ENCODE measurements at places on chromosomes 16 and 17.

GRCh38 chr17:17985555-17985954 lies 12.9 kb downstream of the DRC3 start:
- no peak for DNase-seq

GRCh38 chr16:64933885-64934284 lies 188.0 kb downstream of the CDH11 start:
- no peak for DNase-seq

GRCh38 chr17:49629447-49629846 lies 48.5 kb downstream of the SPOP start:
- DNase-seq, result no peak

GRCh38 chr17:52147872-52148271 lies 10.6 kb downstream of the CA10 start:
- no peak for DNase-seq

DNA sequence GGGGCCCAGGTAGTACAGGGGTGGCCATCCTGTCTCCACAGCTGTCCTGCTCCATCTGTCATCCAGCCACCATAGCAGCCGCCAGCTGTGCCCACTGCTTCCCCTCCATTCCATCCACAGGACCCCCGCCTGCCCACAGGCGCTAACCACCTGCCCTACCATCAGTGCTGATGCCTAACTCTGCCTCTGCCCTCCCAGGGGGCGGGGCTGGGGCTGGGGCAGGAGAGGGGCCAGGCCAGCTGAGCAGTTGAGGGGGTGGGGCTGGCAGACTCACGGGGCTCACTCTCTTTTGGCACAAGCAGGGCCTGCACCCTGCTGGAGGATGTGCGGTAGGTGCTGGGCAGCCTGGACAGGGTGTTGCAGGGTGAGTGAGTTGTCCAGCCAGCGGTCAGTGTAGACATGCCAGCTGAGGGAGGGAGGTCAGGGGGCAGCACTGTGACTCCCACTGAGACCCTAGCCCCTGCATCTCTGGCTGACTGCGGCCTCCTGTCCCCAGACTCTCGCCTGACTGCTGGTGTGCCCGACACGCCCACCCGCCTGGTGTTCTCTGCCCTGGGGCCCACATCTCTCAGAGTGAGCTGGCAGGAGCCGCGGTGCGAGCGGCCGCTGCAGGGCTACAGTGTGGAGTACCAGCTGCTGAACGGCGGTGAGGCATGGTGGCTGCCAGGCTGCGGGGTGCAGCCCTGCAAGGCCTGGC lies 9.6 kb downstream of the GALK1 start:
- no peak for DNase-seq

GRCh38 chr17:39751016-39751543 lies 13.3 kb downstream of the GRB7 start:
- no peak for DNase-seq

- no peak for DNase-seq
Observed at GRCh38 chr16:65598621-65599020, 476.8 kb upstream of the CDH11 start.

DNA sequence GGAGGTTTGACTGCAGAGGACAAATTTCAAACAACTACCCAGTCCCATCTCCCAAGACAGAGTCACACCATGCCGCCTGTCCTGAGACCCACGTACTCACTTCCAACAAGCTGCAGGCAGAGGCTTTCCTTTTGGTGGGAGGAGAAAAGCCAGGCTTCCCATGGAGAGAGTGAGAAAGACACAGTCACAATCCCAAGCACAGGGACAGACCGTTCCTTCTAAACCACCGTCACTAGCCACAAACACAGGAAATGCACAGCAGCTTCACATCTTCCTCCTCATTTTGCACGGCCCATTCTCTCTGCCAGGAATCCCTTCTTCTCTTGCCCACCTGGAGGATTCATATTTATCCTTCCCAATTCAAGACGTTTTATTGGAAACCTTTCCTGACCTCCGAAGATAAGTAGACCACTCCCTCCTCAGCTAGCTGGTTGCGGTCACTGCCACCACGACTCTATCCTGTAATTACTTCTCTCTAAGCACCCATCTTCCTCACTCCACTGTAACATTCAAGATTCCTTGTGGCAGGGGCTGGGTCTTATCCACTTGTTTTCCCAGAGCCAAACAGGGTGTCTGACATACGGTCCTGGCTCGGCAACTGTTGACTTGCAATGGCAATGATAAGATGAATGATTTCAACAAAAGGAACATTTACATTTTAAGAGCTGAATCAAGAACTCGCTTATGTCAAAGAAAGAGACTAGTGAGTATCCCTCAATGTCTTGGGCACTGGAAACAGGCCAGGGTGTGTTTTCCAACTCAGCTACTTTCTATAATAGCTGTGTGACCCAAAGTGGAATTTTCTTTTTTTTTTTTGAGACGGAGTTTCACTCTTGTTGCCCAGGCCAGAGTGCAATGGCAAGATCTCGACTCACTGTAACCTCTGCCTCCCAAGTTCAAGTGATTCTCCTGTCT lies 87.6 kb downstream of the XYLT1 start:
- no peak for DNase-seq

GRCh38 chr16:88878967-88879787 lies 12.7 kb upstream of the PABPN1L start:
- no peak for DNase-seq

Data from hematopoietic multipotent progenitor cell treated with erythropoietin and hydrocortisone succinate and interleukin-3 and kit ligand, for 15 days (in vitro differentiated cells).